ENCODE measurements at places on chromosomes 1 and 21.
A peak's percentile ranks its signal among the peaks of the same experiment; 100 is the strongest.

- peak; percentile 15 for DNase-seq
Measured at GRCh38 chr1:199089393-199090122, 450.7 kb downstream of the PTPRC start.

DNA sequence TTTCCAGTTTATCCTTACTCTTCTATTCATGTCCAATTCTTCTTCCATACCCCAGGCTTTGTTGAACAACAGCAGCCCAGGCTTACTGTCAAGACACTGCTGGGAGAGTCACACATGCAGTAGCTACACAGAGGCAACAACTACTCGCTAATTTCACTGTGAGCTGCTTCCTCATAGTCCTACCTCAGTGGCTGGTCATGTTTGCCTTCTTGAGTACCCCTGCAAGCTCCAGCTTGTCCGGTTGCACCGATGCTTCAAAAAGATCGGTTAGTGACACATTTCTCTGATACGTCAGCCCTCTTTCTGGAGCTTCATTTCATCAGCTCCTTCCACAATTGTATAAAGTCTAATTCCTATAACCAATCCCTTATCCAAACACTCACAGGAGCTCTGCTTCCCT, 246.7 kb upstream of the NFIA start:
- no peak for DNase-seq

- DNase-seq: no peak
Measured at GRCh38 chr21:16195538-16195910, 465.7 kb downstream of the USP25 start.

DNA sequence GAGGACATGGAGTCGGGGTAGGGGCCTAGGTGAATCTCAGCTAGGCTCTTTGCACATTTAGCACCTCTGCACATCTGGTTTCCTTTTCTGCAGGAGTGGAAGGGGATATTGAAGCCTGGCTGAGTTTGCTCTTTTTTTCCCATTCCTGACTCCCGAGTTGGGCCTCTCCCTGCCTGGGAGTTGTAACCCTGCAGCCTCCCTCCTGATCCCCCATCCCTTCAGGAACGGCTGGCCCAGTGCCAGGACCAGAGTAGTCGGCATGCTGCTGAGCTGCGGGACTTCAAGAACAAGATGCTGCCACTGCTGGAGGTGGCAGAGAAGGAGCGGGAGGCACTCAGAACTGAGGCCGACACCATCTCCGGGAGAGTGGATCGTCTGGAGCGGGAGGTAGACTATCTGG, 836 bp downstream of the OLFML3 start:
- DNase-seq: no peak

Data from stimulated activated CD8-positive, alpha-beta memory T cell treated with anti-CD3 and anti-CD28 coated beads, Interleukin-2, amount 100 ng/mL, for 1 hour (primary cell).